ENCODE measurements at places on chromosomes 3 and 15.

GRCh38 chr3:8767667-8768363 lies 1.6 kb downstream of the OXTR start:
- DNase-seq: no peak

DNA sequence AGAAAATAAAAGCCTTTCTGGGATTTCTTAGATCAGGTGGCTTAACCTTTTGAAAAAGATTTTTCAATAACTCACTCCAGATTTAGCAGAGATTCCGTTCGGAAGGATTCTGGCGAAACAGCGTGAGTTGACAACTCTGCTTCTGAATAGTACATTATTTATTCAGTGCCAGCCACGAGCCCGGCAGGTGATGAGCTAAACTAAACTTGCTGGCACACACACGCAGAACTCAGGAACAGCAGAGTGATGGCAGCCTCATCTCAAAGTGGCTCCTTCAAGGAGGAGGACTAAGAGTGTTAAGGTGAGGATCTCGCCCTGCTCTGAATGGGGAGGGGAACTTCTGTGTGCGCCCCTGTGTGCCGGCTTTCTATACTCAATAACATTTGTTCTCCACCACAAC lies 114.3 kb downstream of the FAM43A start:
- no peak for DNase-seq

DNA sequence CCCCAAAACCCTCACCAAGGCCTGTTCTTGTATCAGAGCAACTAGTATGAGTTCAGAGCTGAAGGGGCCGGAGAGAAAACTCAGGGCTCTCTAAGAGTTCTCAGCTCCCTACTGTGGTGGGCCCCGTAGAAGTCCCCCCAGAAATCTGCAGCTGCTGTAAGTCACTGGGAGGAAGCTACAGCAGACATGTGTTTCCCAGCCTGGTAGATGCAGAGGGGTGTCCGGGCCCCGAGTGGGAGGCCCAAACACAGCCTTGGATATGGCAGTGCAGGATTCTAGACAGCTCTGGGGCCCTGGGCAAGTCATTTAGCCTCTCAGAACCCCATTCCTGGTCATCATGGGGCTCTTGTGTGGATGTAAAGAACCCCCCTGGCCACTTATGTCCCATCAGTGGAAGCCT lies 39.2 kb upstream of the CSPG4 start:
- no peak for DNase-seq

DNA sequence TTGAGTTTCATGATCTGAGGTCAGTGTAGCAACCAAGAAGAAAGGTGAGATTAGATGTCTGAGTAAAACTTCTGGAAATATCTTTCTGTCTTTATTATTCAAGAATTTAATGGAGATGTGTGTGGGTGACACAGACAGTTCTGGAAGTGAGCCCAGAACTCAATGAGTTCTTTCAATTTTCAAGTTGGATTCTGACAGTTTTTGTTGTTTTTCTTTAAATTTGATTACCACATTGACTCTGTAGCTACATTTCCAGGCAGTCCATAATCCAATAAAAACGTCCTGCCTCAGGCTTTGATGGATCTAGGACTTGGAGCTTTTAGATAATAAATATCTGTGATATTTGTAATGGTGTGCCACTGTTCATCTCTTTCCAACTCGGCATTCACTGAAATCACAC lies 3.9 kb upstream of the PARP14 start:
- no peak for DNase-seq

- DNase-seq: no peak
These were observed 11.9 kb downstream of the SCAMP5 start for GRCh38 chr15:75007216-75007615.

GRCh38 chr15:89740137-89740536 lies 10.9 kb downstream of the MESP1 start:
- DNase-seq: peak; percentile 78

DNA sequence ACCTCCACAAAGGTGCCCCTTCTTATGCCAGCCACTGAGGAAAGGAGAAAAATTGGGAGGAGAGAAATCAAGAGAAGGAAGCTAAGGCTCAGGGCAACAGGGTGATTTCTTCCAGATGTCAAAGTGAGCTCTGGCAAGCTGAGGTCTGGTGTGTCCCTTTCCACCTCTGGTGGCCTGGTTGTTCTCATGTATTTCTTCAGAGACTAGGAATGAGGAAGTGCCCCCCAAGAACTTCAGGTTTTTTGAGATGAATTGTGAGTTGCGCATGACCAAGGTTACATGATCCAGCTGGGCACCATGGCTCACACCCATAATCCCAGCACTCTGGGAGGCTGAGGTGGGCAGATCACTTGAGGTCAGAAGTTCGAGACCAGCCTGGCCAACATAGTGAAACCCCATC lies 5.6 kb downstream of the RAB6B start:
- no peak for DNase-seq

- no peak for DNase-seq
These were observed 945.1 kb downstream of the EPHA3 start for GRCh38 chr3:90052425-90052950.

All from suppressor macrophage treated with lipopolysaccharide for 1 hour (primary cell).